G401 (cell line): ENCODE measurements at places on chromosomes 6 and 20.

GRCh38 chr20:3757268-3757667 lies 10.3 kb downstream of the ADISSP start:
- no peak for DNase-seq

GRCh38 chr6:41529049-41529448 lies 17.1 kb upstream of the FOXP4 start:
- no peak for DNase-seq

DNA sequence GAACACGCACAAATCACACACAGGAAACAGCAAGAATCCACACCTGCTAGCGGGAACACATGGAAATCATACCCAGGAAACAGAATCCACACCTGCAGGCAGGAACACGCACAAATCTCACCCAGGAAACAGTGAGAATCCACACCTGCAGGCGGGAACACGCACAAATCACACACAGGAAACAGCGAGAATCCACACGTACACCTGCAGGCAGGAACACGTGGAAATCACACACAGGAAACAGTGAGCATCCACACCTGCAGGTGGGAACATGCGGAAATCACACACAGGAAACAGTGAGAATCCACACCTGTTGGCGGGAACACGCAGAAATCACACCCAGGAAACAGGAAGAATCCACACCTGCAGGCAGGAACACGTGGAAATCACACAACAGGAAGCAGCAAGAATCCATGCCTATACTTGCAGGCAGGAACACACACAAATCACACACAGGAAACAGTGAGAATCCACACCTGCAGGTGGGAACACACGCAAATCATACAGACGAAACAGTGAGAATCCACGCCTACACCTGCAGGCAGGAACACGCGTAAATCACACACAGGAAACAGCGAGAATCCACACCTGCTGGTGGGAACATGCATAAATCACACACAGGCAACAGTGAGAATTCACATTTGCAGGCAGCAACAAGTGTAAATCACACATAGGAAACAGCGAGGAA lies 108.6 kb downstream of the DLL1 start:
- DNase-seq = no peak

GRCh38 chr6:20168690-20169089 lies 43.6 kb downstream of the MBOAT1 start:
- no peak for DNase-seq

DNA sequence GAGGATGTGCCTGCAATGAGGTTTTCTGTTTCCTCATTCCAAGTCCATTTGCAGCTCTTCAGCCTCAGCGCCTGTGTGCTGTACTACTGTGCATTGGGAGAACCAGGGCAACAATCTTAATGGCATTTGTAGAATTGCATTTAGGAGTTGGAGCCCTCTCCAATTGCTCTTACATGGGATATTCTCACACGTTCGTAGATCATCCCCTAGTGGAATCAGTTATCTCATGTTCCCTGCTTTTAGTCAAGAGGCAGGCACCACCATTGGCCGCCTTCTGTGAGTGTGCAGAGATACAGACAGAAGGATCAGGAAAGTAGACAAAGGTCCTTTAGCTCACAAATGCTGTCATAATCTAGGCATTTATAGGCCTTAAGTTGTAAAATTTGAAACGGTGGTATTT lies 84.2 kb upstream of the RGS17 start:
- no peak for DNase-seq

- DNase-seq = no peak
Observed at GRCh38 chr6:113786168-113786567, 71.0 kb upstream of the MARCKS start.

- no peak for DNase-seq
Observed at GRCh38 chr6:129889580-129889979, 28.5 kb upstream of the TMEM244 start.

- no peak for DNase-seq
Observed at GRCh38 chr6:48472091-48472490, 361.1 kb upstream of the PTCHD4 start.

GRCh38 chr6:98833307-98834059 lies 891 bp upstream of the POU3F2 start:
- no peak for DNase-seq

GRCh38 chr6:143260857-143261256 lies 189.6 kb downstream of the ADAT2 start:
- no peak for DNase-seq
